ENCODE measurements at places on chromosomes 12 and 14.

GRCh38 chr12:124824195-124824594 is 39.5 kb downstream of the SCARB1 start:
- no peak for DNase-seq

- no peak for DNase-seq
Observed at GRCh38 chr12:66879409-66879808, 200.5 kb upstream of the GRIP1 start.

DNA sequence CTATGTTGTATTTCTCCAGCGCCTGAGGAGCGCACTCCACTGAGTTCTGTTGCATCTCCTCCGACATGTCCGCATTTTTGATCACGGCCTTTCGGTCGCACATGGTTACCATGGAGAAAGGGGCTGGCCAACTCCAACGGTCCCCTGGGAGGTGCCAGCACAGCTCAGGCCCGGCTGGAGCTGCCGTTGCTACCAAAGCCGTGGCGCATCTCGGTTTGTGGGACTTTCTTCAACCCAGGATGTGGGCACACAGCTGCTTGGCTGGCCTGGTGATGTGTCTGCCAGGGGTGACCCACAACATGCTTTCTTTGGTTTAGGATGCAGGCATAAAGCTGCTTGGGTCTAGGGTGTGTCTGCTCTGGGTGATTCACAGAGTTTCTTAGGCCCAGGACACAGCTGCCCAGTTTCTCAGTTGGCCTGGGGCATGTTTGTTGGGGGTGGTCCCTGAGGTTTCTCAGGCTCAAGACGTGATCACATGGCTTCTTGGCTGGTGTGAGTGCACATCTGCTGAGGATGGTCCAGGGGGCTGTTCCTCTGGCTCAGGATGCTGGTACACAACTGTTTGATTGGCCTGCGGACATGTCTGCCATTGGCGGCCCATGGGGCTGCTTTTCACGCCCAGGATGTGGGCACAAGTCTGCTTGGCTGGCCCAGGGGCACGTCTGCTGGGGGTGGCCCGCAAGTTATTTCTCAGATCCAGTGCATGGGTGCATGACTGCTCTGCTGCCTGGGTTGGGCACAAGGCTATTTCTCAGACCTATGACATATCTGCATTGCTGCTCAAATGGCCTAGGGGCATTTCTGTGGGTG is 25.9 kb upstream of the GTF2A1 start:
- DNase-seq = no peak

DNA sequence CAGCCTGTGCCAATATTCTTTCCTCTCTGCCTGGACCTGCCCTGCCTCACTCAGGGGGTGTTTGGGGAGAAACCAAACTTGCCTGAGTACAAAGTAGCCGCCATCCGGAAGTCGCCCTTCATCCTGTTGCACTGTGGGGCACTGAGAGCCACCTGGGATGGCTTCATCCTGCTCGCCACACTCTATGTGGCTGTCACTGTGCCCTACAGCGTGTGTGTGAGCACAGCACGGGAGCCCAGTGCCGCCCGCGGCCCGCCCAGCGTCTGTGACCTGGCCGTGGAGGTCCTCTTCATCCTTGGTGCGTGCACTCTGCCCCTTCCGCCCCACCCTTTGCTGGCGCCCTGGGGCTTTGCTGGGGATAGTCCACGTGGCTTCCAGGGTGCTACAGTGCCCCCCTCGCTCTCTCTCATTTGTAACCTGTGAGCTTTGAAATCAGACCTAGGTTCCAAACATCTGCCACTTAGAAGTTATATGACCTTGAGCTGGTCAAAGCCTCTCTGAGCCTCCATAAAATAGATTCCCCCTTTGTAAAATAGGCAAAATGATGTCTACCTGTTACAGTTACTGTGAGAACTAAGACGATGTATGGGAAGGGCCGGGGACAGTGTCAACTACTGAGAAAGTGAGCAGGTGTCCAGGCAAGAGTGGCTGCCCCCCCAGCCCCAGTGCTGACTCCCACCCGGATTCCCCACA is 4.5 kb downstream of the KCNH3 start:
- DNase-seq = no peak

DNA sequence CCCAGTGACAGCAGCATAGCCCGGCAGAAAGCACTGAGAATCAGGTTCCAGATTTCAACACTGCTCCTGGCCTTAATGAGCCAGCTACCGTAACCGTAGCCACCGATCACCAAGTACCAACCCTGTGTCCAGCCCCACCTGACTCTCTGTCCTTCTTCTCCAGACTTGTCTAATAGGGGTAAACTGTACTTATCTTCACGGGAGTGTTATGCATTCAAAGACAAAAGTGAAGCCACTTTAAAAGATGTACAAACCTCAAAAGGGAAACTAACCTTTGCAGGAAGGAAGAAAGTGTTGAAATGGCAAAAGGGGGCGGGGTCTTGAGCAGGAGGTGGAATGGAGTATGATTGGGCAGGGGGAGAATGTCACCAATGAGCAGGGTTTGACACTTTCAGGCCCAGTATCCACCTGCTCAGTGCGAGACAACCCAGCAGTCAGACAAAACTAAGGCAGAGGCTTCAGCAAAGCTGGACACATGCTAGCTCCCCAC is 226.1 kb downstream of the CHST11 start:
- DNase-seq = no peak

- no peak for DNase-seq
Observed at GRCh38 chr14:92993302-92993701, 70.4 kb downstream of the CHGA start.

- DNase-seq = peak; percentile 78
Observed at GRCh38 chr12:88958946-88959345, 378.7 kb upstream of the KITLG start.

DNA sequence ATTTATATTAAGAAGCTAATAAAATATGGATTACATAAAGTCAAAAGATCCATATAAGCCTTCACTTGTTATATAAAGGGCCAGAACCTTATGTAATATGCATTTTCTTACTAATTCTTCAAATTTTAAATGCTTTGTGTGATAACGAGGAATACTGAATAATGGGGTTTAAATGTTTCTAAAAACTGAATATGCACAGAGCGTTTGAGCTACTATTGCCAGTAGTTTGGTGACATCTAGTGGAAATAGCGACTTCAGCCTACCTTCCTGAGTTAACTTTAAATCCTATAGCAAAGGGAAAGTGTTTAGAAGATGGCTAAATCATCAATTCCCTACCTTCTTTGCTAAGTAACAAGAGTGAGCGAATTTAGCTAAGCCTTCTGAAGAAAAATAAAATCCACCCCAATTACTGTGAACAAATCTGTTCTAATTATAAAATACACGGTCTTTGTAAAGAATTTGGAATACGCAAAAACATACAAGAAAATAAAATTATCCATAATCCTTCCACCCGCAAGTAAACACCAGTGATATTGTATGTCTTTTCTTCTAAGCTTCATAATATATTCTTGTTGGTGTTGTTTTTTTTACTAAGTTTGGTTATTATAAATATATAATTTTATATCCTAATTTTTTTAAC is 115.5 kb upstream of the G2E3 start:
- DNase-seq = no peak

DNA sequence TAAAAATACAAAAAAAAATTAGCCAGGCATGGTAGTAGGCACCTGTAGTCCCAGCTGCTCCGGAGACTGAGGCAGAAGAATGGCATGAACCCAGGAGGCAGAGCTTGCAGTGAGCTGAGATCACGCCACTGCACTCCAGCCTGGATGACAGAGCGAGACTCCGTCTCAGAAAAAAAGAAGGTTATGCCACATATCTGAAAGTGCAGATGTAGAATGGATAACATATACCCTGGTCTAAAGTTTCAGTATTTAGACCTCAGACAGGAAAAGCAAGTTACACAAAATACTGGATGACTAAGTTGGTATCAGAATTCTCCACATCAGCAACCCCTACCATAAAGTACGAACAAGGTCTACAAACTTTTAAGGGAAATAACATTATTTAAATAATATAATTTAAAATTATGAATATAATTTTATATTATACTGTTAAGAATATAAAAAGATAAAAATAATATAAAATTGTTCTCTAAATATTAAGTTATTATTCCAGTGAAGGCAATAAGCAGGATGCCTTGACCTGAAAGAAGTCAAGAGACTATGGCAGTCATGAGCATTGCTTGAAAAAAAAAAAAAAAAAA is 169.9 kb downstream of the CRADD start:
- DNase-seq = no peak
